ENCODE measurements at places on chromosomes 6 and 20. TPM values are rescaled to one million over a fixed set of nuclear protein-coding genes. Genes with fewer than 3 reads are reported as not detected.

Gene BMP5
- total RNA-seq, result not detected

Gene CALHM6
- total RNA-seq, result 0.39 TPM

Gene PRL
- not detected for total RNA-seq

Gene CLPSL1
- total RNA-seq, result not detected

Data from A549 treated with CORT108297 at 1 μM for 4 hours (cell line).